ENCODE measurements at places on chromosomes 7 and 10.

GRCh38 chr10:3213208-3213607 is 40.6 kb upstream of the PITRM1 start:
- no peak for DNase-seq

DNA sequence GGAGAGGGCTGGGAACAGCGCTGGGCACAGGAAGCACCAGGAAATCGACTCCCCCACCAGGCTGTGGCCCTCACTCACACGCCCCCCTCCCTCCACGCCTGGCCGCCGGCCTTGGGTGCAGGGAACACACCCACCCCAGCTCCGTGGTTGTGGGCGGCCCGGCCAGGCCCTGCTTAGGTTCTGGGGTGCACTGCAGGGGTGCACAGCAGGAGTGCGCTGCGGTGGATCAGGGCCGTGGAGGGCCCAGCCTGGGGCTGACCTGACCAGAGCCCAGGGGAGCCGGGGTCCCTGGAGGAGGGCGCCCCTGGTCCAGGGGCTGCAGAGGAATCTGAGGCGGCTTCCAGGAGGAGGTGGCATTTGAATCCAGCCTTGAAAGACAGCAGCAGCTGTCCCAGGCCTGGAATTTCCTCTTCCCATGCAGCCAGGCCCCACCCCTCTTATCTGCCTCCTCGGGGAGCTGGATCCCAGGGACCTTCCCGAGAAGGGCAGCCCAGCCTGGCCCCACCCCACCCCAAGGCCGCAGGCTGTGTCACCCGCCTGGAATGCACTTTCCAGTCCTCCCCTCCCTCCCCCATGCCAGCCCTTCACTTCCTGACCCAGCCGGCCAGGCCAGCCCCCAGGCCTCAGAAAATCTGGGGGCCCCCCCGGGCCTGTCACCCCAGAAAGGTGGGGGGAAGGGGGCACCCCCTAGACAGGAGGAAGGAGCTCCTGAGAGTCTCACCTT is 18.4 kb upstream of the PDGFA start:
- no peak for DNase-seq

DNA sequence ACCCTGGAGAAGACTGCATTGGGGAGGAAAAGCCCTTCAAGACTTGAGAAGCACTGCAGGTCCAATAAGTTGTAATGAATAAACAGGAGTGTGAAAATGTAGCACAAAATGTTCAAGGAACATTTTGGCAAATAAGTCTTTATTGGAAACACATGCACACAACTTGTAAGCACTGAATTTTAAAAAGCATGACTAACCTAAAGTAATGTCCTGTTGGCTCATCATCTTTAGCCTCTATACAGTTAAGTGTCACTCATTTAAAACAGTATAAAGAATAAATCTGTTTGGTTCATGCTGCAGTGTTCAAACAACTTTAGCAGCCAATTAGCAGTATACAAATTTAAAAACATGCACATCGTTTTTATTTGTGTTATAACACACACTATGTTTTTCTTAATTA is 108.6 kb downstream of the CDK6 start:
- no peak for DNase-seq

GRCh38 chr7:18916826-18917225 is 200.6 kb downstream of the TWIST1 start:
- DNase-seq: no peak

- no peak for DNase-seq
Observed at GRCh38 chr7:101945034-101945758, 127.8 kb downstream of the CUX1 start.

GRCh38 chr7:118657391-118658005 is 433.0 kb downstream of the ANKRD7 start:
- no peak for DNase-seq

- DNase-seq: no peak
Observed at GRCh38 chr10:3612183-3613001, 172.6 kb downstream of the KLF6 start.

DNA sequence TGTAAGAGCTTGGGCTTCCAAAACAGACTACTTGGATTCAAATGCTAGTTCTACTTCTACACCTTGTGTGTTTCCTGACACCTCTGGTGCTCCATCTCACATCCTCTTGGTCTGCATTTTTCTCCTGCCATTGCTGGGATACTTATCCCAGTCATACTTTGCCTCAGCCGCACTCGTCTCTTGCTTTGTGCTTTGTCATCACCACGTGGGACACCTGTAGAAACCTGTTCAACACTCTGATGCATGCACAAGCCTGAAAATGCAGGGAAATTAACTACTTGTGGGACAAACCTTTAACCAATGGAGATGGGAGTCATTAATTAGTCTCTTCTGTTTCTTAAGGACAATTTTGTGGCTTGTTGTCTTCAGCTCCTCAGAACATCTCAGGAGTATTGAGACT is 94.2 kb upstream of the PHYHIPL start:
- no peak for DNase-seq

GRCh38 chr7:31811650-31812461 is 124.8 kb downstream of the PPP1R17 start:
- DNase-seq: no peak

DNA sequence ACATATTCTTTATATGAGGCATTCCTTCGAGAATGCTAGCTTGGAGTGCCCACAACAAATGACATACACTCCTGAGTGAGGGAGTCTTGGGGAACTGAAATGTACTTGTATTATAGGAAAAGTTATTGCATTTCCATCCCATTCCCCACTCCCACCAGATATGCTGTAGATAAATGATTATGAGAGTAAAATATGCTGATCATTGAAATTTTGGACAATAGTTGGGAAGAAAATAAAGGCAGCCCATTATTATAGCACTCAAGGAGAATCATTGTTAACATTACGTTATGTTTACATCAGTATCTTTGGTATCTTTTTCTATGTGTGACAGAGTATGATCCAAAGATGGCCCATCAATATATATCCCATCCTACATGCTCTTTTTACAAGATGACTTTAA is 194.4 kb downstream of the GATA3 start:
- no peak for DNase-seq

DNA sequence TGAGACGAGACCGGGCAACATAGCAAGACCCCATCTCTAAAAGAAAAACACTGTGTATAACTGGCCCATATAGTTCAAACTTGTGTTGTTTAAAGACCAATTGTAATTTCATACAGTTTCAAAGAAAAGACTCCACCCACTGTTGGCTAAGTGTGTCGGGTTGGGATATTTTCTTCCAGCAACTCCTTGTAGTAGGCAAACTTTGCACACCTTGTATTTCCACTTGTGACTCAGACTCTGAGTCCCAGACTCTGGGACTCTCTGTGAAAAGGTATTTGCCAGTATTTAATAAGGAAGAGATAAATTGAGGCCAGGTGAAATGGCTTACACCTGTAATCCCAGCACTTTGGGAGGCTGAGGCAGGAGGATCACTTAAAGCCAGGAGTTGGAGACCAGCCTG is 29.3 kb upstream of the RHBDD2 start:
- DNase-seq: no peak

DNA sequence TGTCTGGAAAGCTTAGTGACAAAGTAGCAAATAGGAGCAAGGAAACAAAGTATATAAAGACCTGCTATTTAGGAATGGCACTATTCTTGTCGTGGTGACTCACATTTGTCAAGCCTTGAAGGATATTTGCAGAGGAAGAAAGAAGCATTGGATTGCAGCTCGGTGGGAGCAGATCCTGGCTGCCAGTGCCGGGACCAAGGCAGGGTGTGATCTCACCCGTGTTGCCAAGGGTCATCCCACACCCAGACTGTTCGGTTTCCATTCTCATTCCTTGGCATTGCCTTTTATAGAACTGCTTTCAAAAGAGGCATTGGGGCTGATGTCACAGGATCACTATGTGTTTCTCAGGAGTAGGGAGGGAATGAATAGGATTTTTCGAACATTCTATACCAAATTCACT is 176.2 kb downstream of the GALNT17 start:
- DNase-seq: no peak

- no peak for DNase-seq
Observed at GRCh38 chr7:128939861-128940410, 2.2 kb downstream of the IRF5 start.

DNA sequence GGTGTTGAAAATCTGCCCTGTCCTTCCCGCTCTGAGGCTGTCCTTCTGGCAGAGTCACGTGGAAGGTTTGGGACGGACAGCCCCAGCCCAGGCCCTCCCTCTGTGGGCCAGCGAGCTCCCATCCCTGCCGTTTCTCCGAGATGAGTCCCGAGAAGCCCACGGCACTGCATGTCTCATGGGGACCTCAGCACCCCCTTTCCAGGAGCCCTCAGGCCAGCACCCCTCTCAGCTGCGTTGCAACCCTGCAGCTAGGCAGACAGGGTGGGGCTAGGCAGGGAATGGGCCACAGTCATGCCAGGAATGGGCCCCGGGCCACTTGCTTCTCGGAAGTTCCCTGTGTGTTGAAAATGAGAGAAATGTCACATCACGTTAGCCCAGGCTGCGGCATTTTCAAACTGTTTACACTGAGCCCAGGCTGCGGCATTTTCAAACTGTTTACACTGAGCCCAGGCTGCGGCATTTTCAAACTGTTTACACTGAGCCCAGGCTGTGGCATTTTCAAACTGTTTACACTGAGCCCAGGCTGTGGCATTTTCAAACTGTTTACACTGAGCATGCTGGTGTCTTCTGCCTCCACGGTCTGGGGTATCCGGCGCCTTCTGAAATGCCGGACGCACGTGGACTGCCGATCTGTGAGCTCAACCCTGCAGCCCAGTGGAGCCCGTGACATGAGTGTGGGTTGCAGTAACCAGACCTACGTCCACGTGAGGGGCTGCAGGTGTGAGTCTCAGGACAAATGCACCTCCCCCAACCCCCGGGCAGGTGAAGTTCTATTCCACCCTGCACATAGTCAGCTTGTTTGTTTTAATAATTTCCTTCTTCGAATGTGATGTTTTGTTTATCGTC is 42.6 kb downstream of the FAM20C start:
- DNase-seq: no peak

DNA sequence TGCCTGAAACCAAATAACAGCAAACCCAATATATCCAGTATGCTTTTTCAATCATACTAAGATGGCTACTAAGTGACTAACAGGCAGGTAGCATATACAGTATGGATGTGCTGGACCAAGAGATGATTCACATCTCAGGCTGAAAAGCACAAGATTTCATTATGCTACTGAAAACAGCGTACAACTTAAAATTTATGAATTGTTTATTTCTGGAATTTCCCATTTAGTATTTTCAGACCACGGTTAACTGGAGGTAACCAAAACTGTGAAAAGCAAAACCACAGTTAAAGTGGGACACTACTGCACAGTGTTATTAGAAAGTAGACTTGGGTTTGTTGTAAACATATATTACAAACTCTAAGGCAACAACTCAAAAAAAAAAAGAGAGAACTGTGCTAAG is 91.5 kb downstream of the KMT2C start:
- DNase-seq: no peak

DNA sequence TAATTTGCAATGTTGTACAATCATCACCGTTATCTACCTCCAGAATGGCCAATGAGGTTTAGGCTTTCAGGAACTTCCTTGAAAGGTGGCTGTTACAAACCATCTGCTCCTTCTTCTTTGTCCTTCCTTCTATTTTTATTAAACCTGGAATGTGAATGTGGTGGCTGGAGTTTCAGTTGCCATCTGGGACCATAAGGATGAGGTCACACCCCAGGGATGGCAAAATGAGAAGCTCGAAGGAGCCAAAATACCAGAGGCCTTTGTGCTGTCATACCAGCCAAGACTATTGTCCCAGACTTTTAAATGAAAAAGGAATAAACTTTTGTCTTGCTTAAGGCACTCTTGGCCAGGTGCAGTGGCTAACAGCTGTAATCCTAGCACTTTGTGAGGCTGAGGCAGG is 30.9 kb upstream of the LMTK2 start:
- no peak for DNase-seq

DNA sequence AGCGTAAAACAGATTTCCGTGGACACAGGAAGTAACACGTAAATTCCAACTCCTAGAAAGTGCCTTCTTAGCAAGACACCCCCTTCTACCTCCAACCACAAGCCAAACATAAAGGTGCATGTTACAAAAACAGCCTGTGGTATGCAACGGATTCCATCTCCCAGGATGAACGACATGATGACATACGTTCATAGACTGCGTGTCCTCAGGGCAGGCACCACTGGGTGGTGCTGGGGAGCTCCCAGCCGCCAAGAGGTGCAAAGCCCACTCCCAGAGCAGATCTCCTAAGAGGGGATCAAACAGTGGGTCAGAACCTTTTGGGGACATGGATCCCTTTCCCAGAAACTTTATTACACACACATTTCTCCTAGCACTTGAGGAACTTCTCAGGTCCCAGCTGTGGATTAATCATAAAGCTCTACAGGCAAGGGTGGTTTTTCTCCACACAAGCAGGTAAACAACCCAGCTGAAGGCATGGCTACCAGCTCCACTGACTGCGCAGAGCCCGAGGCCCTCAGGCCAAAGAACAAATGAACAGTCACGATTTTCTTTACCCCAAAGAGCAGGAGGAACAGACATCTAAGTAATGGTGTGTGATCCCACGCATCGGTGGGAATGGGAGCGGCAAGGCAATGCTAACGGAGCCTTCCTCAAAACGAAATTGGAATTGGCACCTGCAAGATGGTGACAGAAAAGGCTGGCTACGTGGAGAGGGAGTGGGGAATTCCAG is 13.8 kb downstream of the PSAP start:
- no peak for DNase-seq

DNA sequence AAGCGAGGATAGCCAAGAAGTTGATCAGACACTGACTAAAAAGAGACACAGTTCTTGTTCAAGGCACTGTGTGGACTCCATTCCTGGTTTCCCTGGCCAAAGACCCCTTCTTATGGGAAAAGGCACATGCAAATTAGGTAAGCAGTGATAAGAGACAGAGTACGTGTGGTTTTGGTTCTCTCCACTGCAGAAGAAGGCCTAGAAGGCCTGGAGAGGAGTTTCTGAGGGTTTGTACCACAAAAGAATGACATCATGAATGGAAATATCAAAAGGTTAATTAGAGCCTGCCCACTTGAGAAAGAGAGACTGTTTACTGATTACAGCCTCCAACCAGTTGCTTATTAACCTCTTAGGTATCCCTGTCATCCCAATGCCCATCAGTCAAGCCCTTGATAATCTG is 137.5 kb downstream of the ZNF365 start:
- DNase-seq: no peak

DNA sequence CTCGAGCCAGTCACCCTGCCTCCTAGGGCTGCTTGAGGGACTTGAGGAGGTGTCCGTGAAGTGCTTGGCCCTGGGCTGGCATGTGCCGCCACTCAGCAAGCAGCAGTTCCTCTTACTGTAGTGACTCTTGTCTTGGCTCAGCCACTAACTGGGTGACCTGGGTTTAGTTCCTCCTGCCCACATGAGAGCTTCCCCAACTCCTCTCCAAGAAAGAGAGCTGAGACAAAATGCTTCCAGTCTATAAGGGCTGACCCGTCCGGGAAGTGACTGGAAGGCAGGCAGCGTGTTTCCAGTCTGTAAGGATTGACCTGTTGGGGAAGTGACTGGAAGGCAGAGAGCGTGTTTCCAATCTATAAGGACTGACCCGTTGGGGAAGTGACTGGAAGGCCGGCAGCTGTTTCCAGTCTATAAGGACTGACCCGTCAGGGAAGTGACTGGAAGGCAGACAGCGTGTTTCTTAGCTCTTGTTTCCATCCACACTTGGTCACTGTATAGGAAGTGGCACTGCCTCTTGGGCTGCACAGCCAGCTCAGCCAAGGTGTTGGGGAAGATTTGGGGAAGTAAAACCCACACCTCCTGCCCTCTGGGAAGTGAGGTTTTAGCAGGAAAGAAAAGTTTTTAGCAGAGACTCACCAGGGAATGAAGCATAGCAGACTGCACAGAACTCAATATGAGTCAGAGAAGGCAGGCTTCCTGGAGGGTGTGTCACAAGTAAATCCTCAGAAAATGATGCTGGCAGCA is 53.3 kb upstream of the PPIF start:
- DNase-seq: no peak

Measured in esophagus squamous epithelium (tissue), 5 donors.